ENCODE measurements at places on chromosomes 5 and 9.

GRCh38 chr5:43601454-43602260 lies 1.3 kb upstream of the NNT start:
- peak; percentile 60 for DNase-seq

- DNase-seq, result no peak
Measured at GRCh38 chr5:142845402-142845921, 75.3 kb downstream of the ARHGAP26 start.

DNA sequence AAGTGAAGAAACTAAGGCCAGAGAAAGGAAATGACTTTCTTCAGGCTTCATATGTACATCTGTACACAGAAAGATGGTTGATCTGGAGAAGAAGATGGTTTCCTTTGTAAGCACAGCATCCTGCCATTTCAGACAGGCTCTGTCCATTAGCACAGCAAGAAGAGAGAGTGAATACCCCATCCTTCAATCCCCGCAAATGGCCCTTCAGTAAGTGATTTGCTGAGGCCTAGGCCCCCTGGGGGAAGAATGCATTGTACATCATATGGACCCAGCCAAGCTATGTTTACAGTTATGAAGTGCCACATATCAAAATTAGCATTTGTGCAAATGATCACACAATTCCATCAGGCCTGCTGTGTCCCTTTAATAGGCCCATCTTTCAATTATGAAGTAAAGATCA lies 657.4 kb downstream of the BRINP1 start:
- no peak for DNase-seq

- DNase-seq, result no peak
Measured at GRCh38 chr9:124428751-124429529, 13.7 kb upstream of the PSMB7 start.

DNA sequence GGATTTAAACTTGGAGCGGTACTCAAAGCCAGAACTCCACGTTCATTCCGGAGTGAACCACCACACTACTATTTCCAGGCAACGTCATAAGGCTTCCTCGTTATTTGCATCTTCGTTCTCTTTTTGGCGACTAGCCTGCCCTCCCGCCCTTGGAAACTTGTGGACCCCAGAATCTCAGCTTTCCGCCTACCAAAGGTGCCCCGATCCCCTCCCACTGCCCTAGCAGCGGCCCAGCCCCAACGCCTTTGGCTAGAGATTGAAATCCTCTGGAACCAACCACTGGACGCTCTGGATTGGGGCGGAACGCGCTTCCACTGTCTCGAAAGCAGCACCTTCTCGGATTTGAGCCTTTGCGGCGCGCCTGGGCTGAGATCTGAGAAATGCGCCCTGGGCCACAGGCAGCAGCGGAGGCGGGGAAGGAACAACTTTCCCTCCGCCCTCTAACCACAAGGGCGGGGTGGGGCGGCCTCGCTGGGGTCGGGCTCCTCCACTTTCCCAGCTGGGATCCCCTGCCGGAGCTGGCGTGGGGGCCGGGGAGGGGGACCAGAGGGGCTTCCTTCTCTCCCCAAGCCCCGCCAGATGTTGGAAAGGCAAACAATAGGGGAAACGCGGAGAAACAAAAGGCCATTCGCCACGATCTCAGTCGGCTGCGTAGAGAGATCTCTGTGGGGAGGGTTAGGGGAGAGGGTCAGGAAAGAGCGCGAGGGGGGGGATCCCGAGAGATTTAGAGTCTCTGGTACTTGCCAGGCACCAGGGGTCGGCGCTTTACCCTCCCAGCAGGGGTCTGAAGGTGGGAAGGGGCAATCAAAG lies 1.3 kb downstream of the MOB3B start:
- peak; percentile 47 for DNase-seq

GRCh38 chr5:63928451-63928850 lies 33.8 kb downstream of the HTR1A start:
- no peak for DNase-seq

GRCh38 chr9:124218438-124218982 lies 39.2 kb upstream of the NEK6 start:
- DNase-seq, result no peak

Data from NCI-H526 (cell line).